ENCODE measurements at places on chromosomes 12 and 14.

DNA sequence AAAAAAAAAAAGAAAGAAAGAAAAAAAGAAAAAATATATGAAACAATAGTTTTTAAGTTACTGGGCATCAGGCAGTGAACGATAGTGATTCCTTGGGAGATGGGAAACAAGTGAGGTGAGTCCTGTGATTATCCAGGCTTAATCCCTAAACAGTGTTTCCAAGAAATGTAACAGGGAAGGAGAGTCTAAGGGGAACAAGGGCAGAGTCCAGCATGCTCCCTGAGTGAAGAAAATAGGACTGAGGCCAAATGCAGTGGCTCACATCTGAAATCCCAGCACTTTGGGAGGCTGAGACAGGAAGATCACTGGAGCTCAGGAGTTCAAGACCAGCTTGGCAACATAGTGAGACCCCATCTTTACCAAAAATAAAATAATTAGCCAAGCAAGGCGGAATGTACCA lies 40.7 kb downstream of the R3HDM2 start:
- no peak for DNase-seq

DNA sequence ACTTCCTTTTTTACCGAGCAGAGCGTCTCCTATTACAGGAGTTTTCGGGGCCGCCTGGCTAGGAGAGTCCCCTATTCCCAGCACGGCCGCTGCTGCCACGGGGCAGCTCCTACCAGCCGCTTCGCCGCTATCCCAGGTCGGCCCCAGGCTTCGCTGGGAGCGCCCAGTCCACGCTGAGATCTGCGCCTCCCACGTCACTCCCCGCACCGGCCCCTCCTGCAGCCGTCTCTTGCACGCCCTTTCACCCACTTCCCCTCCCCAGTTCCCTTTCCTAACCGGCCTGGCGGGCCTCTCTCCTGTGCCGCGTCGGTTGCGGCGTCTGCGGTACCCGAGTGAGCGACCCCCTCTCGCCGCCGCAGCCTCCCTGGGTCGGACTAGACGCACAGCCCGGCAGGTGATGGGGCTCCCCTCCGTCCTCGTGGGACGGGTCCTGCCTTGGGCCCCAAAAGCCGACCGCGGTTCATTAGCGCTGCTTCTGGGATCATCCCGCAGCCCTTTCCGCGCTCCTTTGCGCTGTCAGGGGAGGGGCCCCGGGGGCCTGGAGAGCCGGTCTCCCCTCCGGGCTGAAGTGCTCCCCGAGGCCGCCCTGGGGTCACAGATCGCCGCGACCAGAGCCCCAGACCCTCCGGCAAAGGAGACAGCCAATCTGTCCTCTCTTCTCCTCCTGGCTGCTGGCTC lies 1318.4 kb downstream of the TMEM121 start:
- peak; percentile 29 for DNase-seq

GRCh38 chr14:85616886-85617285 lies 86.9 kb downstream of the FLRT2 start:
- no peak for DNase-seq

DNA sequence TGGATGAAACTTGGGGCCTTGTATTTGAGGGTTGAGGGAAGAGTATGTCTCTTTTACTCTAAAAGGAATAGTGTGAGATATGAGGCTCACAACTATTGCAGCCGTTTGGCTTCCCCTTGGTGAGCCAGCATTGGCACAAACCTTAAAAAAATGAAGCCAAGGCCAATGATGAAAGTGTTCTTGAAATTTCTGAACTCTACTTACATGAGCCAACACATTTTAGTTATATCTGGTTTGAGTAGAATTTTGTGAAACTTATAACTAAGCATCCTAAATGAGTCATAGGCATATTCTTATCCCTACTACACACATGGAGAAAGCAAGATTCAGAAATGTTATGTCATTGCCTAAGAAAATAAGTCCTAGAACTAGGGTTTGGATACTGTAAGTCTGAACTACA lies 55.3 kb upstream of the ACSS3 start:
- no peak for DNase-seq

GRCh38 chr12:10279937-10280336 lies 27.7 kb upstream of the KLRD1 start:
- no peak for DNase-seq

GRCh38 chr14:93113678-93114067 lies 2.1 kb downstream of the ITPK1 start:
- no peak for DNase-seq

DNA sequence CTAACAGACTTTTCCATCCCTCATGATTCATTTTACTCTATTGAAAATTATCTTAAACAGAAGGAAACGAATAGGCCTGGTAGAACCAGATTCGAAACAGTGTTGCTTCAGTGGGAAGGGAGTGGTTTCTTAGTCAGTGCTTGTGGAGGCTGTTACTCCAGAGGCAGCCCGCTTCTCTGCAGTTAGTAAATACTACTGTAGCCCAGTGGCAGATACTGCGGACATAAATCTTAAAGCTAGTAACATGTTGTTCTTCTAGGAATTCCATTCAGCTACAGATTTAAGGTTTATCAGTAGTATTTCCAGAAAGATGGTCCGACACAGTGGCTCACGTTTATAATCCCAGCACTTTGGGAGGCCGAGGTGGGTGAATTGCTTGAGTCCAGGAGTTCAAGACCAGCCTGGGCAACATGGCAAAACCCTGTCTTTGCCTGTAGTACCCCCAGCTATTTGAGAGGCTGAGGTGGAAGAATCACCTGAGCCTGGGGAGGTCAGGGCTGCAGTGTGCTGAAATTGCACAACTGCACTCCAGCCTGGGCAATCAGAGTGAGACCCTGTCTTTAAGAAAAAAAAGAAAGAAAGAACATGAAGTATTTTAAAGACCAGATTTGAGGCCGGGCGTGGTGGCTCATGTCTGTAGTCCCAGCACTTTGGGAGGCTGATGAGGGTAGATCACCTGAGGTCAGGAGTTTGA lies 45.9 kb downstream of the DIP2B start:
- DNase-seq, result no peak

Measured in stimulated activated CD4-positive, alpha-beta T cell treated with anti-CD3 and anti-CD28 coated beads, Interleukin-15, amount 100 ng/mL, for 1 hour (primary cell).